ENCODE measurements at places on chromosomes 2 and 18.

DNA sequence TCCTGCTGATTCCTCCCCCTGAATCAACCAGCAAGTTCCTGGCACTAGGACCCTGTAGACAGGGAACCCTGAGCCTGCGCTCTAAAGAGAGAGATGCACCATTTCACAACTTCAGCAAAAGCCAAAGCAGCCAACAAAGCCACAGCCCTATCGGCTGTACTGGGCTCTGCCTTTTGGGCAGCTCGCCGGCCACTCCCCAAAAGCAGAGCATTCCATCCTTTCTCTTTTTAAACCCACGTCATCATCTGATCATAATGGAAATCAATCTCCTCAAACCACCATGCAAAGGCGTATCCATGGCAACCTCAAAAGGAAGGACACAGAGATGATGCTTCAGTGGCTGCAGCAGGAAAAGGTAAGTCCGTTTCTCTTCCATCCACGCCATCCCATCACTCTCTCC, 5.3 kb upstream of the DCTN1 start:
- DNase-seq = no peak

DNA sequence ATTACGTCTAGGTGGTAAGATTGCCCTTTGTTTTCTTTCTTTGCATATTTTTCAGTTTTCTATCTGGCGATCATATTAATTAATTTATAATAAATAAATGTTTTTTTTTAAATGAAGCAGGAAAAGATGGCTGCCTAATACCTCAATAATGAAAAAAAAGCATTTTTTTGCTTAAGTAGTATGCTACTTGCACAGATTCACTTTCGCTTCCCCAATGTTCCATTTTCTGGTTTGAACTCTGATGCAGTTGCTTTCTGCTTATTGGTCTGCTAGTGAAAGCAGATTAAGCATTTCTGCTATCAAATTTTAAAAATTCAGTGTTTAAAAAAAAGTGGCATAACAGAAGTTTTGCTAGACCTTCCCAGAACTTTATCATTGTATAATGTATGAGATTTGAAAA, 11.9 kb upstream of the TMEM182 start:
- DNase-seq = no peak

GRCh38 chr2:17373741-17374140, 144.5 kb downstream of the RAD51AP2 start:
- no peak for DNase-seq

DNA sequence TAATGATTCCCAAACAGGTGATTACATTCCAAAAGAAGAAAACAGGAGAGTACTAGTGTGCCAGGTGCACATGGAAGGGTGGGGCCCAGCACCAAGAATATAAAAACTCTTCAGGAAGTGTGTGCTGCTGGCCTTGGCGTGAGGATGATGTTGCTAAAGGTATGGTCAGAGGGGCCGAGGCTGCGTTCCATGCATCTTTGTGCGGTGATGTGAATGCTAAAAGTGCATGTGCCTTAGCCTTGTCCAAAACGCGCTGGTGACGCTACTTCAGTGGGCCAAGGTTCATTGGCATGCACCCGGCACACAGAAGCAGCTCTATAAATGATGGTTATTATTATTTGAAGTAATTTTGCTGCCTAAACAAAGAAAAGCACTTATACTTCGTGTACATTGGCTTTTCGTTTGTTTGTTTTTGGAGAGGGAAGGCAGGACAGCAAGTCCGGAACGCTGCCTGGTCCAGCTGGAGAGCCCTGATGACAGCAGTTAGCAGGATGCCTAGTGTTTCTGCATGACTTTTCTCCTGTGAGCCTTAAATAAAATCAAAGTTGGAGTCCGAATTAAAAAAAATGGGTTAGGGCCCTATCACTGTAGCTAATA, 2.9 kb downstream of the ALKAL2 start:
- DNase-seq = no peak

GRCh38 chr2:195664528-195664927, 7.5 kb downstream of the SLC39A10 start:
- no peak for DNase-seq

DNA sequence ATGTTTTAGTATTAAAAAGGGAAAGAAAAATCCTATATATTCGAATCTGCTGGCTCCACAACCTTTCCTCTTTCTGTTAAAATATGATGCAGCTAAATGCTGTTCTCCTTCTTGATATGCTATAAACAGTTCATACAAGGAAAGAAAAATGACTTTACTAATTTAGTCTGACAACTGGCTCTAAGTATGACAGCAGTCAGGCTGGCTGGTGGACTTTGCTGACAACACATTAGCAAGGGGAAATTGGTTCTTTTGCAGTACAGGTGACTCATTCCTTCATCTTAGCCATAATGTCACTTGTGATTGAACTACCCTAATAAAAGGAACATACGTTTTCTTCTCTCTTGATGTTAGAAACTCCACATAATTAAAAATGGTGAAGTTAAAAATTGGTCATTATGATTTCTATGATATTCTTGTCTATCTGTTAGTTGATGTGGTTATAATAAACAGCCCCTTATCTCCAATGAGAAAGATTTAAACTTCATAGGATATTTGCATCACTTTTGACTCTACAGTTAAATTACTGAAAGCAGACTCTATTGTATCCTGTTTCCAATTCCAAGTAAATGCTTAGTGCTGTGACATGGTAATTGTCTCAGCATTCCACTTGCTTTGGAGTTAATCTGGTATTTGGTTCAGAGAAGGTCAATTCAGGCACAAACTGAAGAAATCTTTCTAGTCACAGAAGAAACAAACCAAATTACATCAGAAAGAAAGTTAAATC, 315.3 kb upstream of the GULP1 start:
- no peak for DNase-seq

DNA sequence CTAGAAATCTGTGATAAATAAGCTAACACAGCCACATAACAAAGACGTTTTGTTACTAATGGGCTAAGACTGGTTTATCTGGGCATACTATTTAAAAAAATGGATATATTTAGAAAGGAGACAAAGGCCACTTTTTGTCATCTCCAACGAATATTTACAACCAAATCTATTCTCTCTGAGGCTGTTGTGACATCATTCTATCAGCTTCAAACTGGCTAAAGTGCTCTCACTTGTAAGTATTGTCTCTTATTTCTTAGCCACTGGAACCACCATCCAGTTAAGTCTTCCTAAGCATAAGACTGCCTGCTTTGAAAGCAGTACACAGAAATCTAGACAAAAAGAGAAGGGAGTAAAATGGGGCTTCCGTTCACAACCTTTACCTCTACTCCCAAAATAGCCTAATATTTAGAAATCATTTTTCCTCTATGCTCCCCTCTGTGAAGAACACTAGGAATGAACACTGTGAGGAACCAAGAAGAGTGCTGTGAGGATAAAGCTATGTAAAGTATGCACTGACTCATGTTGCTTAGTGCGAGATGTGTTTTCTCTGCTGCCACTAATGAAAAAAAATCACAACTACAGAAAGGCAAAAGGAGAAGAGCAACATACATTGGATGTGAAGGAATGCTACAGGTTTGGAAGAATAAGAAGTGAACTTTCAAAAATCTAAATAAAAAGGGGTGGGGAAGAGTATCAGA, 264.1 kb downstream of the EXOC6B start:
- DNase-seq = no peak

- DNase-seq = no peak
These were observed 59.3 kb downstream of the MCFD2 start for GRCh38 chr2:46856336-46856735.

DNA sequence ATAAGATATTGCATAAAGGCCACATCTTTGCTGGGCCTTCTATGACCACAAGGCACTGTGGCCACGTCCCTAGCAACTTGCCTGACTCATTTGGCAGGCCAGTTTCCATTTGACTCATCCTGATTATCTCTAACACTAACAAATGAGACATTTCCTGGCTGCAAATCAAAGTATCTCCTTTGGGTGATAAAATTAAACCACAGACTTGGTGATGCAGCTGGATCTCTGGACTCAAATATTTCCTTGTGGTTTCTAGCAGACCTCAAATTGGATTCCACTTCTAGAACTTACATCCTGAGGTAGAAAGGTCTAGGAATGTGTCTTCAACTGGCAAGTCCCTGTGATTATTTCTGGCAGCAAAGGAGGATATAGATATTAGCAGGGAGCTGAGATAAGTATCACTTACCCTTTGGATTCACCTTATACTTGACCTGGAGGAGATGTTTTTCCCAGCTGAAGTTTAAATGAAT, 167.9 kb upstream of the NXPH2 start:
- DNase-seq = no peak

DNA sequence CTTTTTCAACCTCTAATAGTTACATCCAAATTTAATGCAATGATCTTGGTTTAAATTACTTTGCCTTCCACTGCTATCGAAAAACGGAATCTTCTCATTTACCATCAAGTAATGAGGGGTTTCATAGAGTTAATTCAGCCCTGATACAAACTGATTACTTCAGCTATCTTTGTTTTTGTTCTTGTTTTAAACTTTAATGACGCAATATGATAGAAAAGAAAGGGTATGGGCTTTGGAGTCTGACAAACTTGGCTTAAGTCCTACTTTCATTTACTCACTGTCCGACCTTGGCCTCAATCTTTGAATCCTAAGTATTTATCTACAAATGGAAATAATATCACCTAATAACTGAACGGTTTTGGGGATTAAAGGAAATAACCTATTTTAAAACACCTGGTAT, 16.1 kb downstream of the ADAM17 start:
- DNase-seq = no peak

- DNase-seq = no peak
These were observed 22.9 kb downstream of the WIPF1 start for GRCh38 chr2:174574657-174575056.

- DNase-seq = peak; percentile 50
These were observed 635 bp upstream of the ADRA2B start for GRCh38 chr2:96116879-96117533.

DNA sequence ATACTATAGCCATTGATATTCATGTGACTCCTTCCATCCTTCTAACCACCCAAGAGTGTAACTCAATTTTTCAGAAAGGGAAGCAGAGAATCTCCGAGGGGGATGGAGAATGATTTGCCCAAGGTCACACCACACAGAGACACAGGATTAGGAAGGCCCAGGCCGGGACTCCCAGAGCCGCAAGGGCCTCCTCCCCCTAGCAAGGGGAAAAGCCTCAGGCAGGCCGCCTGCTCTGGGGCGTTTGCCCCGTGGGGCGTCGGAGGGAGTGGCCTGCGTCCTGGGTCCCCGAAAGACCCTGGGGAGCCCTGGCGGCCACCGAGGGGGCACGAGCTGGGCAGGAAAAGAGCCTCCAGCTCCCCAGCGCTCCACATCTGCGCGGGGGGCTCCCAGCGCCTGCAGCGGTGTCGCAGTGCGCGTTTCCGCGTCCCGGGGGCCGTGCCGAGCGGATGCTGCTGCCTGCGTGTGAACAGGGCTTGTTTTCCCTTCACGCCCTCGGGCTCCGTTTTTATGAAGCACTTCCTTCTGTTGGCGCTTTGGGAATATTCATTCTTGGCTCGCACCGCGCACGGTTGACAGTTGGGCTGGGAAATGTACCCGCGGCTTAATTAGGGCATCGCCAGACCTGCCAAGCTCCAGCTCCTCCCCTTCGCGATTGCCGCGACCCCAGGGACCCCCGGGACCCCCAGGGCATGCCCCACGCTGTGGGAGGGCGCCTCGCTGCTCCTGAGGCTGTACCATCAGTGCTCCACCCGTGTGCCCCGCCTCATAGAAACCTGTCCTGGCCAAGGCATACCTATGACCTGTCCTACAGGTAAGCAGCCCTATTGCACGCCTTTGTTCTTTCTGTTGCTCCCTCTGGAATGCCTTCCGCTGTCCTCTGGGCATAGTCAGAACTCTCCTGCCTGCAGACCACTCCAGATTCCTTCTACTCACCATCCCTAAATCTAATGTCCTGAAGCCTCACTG, 158.9 kb upstream of the GLI2 start:
- DNase-seq = no peak

GRCh38 chr2:102520009-102520408, 47.0 kb downstream of the SLC9A4 start:
- DNase-seq = peak; percentile 15

DNA sequence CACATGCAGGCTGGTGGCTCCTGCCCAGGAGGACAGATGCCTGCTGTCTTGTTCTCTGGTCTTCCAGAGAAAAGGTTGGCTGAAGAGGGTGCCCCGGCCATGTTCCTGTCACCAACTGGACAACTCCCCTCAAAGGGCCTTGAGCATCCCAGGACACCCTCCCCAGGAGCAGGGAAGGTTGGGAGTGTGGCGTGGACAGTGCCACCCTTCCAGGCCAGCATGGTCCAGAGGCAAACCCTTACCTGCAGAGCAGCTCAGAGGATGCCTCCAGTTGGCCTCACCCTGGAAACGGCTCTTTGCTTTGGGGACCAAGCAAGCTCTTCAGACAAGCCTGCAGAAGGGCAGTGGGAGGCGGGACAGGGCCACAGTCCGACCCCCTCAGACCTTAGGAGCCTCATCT, 4.9 kb upstream of the GPC1 start:
- no peak for DNase-seq

GRCh38 chr2:119478978-119479295, 45.3 kb downstream of the SCTR start:
- no peak for DNase-seq

- DNase-seq = no peak
These were observed 513.9 kb upstream of the MEX3C start for GRCh38 chr18:51711298-51711889.

DNA sequence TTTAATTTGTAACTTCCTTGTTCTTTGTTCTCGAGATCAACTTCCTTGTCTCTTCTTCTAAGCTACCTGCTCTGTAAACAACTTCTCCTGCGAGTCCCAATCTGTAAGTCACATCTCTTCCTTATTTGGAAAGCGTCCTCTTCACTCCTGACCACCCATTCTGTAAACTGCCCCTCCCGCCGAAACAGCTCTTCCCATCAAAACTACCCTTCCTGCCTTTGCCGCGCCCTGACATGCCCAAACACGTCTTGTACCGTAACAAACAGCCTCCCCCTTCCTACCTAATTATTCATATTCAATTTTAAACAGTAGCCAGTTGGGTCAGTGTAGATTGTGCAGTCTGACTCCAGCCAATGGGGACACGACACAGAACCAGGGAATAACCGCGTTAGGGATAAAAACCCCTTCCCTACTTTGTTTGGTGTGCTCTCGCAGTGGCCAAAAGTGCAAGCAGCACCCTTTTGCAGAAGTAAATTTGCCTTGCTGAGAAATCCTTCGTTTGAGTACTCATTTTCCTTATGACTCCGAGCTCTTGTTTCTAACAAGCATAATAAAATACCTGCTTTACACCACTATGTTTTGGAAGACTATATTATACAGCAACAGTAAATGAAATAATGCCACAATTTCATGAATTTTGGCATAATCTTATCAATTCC, 39.8 kb downstream of the PIAS2 start:
- DNase-seq = no peak

All from activated CD4-positive, alpha-beta T cell treated with anti-CD3 and anti-CD28 coated beads, Interleukin-2, amount 10 ng/mL, durations not matched to agents 7 days and 5 days (primary cell).